HTR-8/SVneo (cell line): ENCODE measurements at places on chromosomes 2 and 18.

DNA sequence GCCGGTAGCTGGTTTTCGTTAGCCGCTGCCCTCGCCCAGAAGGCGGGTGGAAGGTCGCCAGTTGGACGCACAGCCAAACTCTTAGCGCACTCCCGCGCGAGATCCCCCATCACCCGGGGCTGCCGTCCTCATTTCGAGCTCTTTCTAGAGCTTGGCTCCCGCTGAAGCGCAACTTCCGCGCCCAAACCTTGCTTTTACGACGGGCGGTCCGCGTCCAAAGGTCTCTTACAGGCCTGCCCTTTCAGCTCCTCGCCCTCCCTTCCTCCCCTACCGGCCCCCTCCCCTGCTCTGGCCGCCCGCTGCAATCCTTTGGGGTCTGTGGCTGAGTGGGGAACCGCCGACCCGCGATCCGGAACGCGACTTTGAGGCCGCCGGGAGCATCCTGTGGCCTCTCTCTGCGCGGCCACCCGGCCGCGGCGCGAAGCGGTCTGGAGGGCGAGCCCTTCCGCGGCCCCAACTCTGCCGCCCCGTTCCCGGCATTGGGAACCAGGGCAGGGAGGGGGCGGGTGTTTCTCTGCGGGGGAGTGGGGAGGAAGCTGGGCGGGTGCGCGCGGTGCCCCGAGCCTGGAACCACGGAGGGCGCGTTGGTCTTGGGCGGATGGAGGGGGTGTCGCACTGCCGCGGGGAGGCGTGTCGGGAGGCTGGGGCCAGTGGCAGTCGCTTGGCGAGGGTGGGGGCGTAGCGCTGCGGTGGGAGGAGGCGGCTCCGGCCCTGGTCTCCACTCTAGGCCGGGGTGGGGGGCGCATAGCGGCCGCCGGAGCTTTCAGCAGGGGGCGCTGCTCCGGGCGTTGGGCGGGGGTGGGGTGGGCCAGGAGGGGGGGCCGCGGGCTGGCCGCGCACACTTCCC is at the start of gene GDF7:
Gene GDF7, plus strand, starts transcription at position 841 of the 847 bp plus-strand sequence. CDS start 96 bp downstream, outside the sequence.
- peak; percentile 71 for DNase-seq

GRCh38 chr2:137799600-137799999 is 164.7 kb upstream of the HNMT start:
- no peak for DNase-seq

DNA sequence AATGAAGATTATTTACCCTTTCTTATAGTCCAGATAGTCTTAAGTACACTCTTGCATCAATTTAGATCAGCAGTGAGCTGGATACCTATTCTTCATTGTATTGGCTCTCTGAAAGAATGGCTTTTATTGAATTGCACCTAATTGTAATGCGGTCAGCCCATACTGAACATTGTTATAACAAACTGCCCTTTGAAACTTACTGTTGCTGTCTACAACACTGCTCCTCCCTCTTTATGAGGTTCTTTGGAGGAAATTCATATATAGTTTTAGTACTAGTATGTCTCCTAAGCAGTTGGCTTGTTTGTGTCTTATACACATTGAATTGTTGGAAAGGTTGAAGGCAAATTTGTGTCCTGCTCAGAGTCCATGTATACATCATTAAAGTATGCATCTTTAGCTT is 66.5 kb upstream of the UGP2 start:
- DNase-seq, result no peak

DNA sequence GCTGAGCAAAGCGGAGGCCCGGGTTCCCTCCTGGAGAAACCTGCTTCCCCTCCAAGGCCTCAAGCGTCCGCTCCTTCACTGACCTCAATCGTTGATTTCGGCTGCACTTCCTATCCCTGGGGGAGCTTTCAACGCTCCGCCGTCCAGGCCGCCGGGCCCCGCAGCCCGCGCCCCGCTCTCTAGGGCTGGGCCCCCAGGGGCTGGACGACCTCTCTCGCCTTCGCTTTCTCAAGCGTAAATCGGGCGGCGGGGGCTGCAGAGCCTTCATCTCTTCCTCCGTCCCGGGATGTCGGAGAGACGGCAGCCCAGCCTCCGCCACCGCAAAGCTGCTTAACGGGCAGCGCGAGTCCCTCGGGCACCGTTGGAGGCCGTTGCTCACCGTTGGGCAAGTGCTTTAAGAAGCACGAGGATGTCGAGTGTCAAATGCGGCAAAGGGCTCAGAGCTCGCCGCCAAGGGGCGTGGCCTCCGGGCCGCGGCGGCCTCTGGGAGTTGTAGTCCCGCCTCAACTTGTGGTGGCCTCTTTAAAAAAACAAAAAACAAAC is 8.5 kb downstream of the HES6 start:
- no peak for DNase-seq

GRCh38 chr2:74887960-74888700 is 54.2 kb downstream of the HK2 start:
- DNase-seq, result no peak

DNA sequence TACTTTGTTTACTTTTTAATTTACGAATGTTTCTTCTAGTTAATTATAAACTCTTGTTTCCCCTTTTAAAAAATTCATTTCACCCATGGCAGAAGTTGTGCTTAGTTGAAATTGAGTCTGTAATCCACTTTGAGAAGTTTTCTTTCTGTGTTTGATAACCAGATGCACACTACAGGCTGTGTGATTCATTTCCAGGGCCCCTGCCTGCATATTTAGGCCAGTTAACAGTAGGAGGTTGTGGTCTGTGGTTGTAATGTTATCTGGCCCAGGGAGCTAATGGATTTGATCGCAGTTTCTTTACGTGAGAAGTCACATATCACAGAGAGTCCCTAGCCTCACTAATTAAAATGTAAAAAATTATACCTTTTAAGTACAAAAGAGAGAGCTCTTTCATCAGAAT is 3.3 kb downstream of the CDH7 start:
- no peak for DNase-seq

DNA sequence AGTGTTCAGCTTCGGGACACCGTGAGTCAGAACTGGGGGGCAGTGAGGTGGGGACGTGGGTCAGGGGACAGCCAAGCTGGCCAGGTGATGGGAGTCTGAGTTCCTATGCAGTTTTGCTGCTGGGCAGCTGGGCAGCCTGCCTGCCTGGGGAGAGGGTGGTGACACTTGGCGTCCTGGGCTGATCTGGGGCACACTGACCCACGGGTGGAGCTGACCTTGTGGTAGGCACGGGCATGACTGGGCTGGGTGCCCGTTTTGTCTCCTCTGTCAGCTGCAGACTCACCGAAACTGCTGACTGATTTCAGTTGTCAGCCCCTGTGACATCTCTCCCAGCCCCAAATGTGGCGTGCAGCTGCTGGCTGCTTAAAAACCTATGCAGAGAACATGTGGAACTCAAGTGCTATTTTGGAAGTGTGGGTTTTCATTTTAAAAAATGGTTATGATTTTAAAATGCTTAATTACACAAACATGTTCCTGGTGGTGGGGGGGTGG is 32.6 kb upstream of the E2F6 start:
- no peak for DNase-seq

DNA sequence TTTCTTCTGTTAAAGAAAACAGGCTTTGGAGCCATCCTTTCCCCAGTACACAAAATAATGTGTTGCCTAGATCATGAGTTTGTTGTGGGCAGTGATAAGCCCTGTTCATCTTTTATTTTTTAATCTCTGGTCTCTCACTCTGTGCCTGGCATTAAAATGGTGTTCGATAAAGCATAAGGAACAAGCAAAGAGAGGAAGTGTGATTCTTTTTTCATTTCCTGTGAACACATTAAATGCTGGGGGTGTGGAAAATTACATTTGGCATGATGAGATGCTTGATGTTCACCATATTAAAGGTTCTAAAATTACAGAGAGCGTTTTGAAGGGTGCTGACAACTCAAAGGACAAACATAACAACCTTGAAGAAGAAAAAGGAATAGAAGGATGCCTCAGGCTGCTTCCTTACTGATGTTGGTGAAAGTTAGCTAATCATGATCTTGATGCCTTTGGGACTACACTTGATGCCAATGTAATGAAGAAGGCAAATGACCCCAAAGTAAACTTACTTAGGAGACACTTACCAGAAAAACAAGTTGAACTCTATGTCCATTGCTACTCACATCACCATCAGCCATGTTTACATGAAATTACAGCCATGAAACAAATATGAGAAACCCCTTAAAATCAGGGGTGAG is 33.0 kb downstream of the TMEFF2 start:
- no peak for DNase-seq

GRCh38 chr2:152480821-152481399 is 145.9 kb downstream of the FMNL2 start:
- DNase-seq, result no peak

DNA sequence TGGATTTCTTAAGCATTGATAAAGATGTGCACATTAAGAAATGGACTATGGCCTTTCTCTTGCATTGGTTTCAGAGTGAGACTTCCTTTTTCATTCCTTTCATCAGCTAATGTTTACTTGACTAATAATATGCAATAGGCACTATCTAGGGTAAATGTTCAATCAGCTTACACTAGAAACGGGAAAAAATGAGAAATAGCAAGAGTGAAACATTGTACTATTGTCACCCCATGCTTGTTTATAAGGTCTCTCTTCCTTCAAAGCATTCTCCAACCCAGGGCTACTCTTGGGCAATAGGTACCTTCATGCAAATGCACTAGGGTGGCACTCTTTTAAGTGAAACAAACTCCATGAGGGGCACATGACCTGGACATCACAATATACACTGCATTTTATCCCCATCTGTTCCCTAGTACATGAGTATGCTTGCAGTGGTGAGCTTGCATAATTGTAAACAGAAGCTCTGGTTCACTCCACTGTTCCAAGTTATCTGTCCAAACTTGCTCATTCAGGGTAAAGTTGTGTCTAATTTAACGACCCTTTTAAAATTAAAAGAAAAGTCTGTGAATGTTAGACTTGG is 402.3 kb downstream of the ERBB4 start:
- no peak for DNase-seq

DNA sequence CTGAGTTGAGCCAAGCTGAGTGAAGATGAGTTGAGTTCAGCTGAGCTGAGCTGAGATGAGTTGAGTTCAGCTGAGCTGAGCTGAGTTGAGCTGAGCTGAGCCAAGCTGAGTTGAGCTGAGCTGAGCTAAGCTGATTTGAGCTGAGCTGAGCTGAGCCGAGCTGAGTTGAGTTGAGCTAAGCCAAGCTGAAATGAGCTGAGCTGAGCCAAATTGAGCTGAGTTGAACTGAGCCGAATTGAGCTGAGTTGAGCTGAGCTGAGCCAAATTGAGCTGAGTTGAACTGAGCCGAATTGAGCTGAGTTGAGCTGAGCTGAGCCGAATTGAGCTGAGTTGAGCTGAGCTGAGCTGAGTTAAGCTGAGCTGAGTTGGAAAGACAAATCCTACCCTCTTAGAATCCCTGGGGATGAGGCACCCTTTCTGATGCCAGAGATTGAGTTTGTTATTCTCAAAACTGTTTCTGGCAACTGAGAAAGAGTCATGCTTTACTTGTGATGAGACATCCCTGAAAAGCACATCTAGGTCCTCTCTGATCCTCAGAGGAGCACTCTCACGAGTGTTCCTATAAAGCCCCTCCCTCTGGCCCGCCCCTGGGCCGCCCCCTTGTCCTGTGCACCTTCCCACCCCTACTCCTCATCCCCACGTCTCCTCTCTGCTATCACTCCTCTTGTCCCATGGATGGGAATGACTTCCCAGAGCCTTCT is 116.5 kb downstream of the MCFD2 start:
- no peak for DNase-seq

DNA sequence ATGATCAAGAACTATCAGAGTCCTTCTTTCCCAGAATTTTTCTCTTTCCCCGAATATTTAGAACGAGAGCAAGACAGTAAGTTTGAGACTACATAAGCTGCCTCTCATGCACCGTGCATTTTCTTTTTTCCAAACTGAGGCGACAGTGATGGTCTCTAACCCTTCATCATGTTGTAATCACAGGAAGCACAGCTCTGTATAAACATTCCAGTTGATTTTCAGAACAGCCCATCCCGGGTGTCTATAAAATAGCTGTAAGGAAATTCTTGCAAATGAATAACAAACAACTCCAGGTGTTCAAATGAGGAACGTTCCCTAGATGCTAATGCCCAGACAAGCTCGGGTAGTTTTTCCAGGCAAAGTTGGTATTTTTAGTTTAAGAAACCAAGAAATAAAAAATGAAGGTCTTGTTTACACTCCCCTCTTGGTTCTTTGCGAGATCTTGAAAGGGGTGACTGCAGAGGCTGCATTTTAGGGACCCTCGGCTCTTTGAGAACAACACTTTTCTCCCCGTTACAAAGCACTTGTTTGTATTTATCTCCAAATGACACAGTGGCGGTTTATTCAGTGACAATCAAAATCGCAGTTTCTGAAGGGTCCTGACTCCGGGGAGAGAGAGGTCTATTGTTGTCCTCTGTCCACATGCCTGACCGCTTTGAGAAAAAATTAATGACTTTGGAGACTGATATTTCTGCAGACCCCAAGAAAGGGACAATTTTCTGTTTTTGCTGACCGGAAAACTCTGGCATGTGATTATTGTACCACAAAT is 101.1 kb upstream of the NCK2 start:
- no peak for DNase-seq

GRCh38 chr2:12463189-12463588 is 253.5 kb upstream of the TRIB2 start:
- DNase-seq, result no peak

DNA sequence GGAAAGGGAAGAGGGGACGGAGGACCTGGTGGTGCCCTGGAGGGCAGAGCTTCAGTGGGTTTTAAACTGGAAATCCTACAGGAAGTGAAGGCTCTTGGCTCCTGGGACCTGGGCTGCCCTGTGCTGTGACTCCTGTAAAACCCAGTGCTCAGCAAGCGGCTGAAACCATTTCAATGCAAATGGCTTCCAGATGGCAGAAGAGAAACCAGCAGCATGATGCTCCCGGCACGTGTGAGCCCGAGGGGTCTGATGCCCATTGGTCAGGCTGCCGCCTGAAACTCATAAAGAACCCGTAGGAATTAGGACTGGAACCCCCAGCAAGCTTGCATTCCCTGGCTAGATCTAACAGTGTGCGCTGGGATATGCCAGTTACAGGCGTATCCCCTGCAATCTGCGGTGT is 109.2 kb upstream of the THOC1 start:
- no peak for DNase-seq

- no peak for DNase-seq
Measured at GRCh38 chr2:196331851-196332250, 160.5 kb upstream of the STK17B start.

DNA sequence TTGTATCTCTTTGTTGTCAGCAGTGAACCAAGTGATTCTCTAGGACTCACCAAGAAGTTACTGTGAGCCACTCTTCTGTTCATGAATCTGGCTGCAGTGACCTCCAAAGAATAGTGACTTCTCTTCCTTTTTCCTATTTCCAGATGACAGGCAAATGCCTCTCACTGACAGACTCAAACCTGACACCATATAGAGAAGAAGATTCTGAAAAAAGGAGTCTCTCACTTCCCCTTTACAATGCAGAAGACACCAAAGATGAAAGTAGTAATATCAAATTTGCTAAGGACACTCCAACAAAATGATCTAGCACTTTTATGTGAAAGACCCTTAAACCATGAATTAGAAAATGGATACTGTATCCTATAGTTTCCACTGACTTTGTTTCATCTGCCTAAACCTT is 44.4 kb upstream of the SETBP1 start:
- no peak for DNase-seq

GRCh38 chr18:77571743-77572142 is 322.1 kb downstream of the GALR1 start:
- no peak for DNase-seq

DNA sequence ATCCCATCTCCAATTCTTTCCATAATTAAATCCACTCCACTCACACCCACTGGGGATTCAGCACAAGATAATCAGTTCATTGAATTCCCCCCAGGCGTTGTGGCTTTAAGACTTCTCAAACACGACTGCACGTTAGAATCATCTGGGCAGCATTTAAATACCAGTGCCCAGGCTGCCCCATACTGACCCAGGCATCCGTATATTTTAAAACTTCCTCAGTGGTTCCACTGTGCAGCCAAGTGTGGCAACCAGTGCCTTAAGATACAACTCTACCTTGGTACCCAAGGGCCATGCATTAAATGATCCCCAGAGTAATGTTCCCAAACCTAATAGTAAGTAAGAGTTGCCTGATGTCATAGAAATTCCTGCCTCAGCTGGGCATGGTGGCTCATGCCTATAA is 54.3 kb upstream of the BZW1 start:
- DNase-seq, result no peak
